ENCODE measurements at places on chromosomes 4 and X.
A peak's percentile ranks its signal among the peaks of the same experiment; 100 is the strongest.

DNA sequence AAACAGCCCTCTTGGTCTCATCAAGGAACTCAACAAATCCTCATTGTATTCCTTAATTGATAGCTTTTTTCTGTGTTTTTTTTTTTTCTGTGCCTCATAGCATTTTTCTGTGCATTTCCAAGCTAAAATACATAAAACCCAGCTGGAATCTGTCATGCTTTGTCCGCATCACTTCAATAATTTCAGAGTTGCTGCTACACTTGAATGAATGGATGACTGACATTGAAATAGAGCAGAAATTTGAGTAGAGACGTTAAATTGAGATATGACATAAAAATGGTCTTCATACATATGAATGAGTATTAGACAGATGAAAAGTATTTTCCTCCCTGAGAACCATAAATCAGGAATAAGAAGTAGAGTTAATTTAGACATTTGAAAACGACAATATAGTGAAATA lies 593.2 kb downstream of the TMA16 start:
- DNase-seq: peak; percentile 78

GRCh38 chr4:88911246-88912212 lies 145.5 kb downstream of the FAM13A start:
- no peak for DNase-seq

DNA sequence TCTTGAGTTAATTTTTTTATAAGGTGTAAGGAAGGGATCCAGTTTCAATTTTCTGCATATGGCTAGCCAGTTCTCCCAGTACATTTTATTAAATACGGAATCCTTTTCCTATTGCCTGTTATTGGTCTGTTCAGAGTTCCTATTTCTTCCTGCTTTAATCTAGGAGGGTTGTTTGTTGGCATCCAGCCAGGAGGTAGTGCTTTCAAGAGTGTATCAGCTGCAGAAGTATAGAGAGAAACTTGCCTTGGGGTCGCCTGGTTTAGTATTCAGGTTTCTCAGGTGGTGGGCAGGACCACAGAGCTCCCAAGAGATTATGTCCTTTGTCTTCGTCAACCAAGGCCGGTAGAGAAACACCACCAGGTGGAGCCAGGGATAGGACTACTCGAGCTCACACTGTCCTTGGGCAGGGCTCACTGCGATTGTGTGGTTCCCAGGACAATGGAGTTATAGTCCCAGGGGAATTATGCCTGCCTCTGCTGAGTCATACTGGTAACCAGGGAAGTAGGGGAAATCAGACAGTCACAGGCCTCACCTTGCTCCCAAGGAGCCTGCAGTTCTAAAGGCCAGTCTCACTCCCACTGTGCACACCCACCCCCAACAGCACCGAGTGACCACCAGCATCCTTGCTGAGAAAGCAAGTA lies 168.1 kb downstream of the VSIG4 start:
- DNase-seq: no peak

DNA sequence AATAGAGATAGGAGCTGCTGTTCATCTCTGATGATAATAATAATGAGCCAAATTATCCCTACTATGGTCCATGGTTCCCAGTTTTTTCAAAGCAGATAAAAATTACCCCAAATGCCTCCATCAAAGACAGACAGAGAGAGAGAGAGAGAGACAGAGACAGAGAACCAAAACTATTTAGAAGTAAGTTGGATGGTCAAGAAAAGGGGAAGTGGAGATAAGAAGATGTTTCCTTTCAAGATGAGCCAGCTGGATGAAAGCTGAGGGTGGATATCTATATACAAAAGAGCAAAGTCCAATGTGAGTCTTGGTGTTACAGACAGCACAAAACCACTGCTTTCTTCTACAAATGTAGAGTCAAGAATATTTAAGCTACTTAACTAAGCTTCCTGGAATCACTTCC lies 173.9 kb downstream of the GRIA3 start:
- DNase-seq: no peak

GRCh38 chrX:39331082-39331704 lies 529.9 kb downstream of the MID1IP1 start:
- no peak for DNase-seq

- DNase-seq: no peak
Observed at GRCh38 chrX:134712272-134712671, 54.0 kb upstream of the PLAC1 start.

DNA sequence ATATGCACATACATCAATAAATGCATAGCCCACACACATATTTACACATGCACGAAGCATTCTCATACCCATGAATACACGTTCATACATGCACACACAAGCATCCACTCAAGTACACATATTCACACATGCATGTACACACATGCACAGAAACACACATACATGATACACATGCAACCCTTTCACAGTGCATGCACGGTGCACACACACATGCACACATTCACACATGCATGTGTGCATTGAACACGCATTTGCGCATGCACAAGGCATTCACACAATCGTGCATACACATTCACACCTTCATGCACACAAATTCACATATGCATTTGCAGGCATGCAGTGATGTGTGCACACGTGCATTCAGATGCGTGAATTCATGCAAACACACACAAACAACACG lies 324.5 kb downstream of the DHRSX start:
- no peak for DNase-seq

- DNase-seq: no peak
Observed at GRCh38 chr4:87985887-87986200, 10.3 kb downstream of the SPP1 start.

DNA sequence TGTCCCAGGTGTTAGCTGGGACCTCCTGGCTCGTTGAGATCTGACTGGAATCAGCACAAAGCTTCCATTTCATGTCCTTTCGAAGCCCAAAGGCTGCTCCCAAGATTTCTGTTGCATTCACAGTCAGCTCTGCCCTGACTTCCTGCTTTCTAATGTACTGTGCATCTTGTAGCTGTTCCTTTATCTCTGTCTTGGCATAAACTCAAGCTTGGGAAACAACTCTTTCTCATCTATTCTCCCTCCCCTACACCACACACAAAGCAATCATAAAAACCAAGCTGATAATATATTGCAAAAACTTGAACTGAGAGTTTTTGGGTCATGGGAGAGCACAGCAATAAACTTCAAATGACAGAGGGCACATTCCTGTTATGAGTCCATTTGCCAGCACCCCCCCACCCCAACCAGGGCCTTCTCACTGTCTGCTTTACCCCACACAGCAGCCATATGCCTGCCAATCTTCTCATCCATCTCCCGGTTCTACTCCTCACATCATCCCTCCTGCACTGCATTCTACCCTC lies 76.3 kb downstream of the SYNPO2 start:
- no peak for DNase-seq

- no peak for DNase-seq
Observed at GRCh38 chr4:83417566-83417965, 38.1 kb downstream of the HELQ start.

GRCh38 chr4:162523171-162523570 lies 359.4 kb upstream of the FSTL5 start:
- DNase-seq: no peak

DNA sequence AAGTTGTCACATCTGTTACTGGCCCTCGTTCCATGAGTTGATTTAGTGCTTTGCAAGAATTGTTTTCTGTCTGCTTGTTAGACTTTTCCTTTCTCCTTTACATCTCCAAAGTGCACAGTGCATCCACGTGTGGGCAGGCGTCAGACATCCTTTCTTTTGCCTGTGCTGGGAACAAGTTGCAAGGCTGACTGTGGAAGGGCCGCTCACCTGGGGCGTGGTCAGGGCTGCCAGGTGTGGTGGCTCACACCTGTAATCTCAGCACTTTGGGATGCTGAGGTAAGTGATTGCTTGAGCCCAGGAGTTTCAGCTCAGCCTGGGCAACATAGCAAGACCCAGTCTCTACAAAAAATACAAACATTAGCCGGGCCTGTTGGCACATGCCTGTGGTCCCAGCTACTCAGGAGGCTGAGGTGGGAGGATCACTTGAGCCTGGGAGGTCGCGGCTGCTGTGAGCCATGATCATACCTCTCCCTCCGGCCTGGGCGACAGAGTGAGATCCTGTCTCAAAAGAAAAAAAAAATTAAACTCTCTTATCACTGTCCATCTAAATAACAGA lies 46.2 kb downstream of the RGS12 start:
- DNase-seq: no peak

DNA sequence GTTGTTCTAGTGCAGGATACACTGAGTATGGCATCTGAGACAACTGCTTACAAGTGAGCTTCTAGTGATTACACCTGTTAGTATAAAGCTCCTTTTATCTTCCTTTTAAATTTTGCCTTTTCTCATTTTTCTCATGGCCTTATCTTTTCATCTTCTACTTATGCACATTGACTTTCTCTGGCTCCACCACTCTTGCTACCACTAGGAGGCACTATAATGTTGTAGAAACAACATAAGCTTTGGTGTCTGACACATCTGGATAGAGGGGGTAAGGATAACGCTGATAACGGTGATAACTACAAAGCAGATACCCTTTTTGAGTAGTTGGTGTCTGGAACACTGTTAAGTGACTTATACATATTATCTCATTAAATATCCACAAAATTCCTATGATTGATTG lies 187.4 kb upstream of the TEX13C start:
- DNase-seq: no peak

DNA sequence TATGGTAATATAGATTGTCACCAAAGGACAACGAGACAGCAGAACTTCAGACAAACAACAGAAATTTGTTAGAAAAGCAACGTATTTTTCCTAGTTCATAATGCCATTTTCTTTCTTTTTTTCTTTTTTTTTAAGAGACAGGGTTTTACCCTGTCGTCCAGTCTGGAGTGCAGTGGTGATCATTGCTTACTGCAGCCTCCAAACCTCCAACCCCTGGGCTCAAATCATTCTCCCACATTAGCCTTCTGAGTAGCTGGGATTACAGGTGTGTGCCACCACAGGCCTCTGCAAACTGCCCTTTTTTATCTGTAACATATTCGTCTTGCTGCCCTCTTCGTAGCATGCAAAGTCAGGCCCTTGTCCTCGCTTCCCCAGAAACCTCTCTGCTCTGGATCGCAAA lies 116.5 kb upstream of the PDLIM3 start:
- DNase-seq: no peak

DNA sequence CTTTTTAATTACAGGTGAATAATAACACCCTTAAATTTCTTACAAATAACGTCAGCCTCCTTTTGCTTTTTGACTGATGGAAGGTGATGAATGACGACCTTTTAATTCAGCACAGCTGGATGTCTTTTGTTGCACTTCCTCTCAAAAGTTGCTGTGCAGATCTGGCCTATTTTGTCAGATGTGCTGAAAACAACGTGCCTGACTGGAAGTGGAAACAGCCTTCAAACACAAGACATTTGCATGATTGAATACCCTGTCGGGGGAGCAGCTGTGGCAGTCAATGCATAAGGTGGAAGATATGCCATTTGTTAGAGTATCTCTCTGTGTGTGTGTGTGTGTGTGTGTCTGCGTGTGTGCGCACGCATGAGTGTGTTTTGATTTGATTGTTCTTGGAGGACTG lies 579.7 kb downstream of the SPRY1 start:
- no peak for DNase-seq

GRCh38 chr4:17469931-17470674 lies 41.8 kb downstream of the QDPR start:
- no peak for DNase-seq

DNA sequence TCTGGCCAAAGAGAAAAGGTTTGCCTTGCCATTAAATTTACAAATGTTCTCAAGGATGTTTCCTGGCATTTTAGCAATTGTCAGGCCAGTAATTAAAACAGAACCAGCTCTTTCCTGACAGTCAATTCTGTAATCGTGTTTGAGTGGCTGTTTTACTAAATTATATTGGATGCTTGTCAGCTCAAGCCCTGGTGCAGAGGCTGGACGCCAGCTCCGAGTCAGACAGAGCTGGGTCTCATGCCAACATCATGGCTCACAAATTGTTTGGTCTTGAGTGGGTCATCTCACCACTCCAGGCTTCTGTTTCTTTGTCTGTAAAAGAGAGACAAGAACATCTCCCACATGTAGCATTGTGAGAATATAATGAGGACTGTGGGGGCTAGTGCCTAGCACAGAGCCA lies 190.3 kb upstream of the PSAPL1 start:
- DNase-seq: no peak

DNA sequence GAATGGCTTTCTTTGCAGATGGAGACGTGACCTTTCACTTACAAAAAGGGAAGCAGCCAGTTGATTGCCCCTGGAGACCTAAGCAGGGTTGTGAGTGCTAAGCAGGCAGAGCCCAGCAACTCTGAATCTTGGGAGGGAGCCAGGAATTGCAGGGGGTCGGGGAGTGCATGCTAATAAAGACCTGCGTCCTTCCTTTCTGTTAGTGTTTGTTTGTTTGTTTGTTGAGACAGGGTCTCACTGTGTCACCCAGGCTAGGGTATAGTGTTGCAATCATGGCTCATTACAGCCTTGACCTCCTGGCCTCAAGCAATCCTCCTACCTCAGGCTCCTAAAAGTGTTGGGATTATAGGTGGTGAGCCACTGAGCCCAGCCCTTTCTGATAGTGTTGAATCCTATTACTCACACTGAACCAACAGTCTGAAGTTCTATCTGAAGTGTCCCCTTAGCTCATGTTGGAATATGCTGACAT lies 137.4 kb downstream of the CEP135 start:
- DNase-seq: no peak

DNA sequence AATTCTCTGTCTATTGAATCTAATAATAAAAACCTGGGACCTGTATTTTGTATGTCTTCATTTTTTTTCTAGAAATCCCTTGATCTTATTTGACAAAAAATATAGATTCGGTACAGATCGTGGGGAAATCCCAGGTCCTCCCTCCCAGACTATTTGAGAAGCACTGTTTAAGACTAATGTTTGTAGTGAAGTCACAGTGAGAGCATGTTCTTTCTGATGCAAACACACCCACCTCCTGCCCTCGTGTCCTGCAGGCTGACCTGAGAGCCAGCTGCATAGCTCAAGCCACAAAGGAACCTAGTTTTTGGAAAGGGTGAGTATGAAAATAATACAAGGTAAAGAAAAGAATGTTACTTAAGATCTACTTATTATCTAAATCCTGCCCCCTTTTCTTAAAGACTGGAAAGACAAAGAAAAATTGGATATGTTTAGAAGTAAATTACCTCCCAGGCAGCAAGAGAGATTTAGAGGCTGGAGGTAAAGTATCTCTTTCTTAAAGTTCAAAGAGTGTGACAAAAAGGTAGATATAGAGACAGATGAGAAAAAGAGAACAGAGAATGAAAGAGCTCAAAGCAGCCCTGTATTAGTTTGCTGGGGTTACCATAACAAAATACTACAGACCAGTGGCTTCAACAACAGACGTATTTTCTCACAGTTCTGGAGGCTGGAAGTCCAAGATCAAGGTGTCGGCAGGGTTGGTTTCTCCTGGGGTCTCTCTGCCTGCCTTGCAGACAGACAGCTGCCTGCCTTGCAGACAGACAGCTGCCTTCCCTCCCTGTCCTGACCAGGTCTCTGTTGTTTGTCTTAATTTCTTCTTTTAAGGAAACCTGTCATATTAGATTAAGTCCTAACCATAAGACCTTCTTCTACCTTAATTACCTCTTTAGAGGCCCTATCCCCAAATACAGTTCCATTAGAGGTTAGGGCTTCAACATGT lies 20.4 kb upstream of the DCTD start:
- no peak for DNase-seq

- no peak for DNase-seq
Observed at GRCh38 chr4:67929426-67929825, 33.9 kb downstream of the TMPRSS11A start.

Measured in NCI-H1930 (cell line).